ENCODE measurements at places on chromosomes 12 and 14. TPM values are rescaled to one million over a fixed set of nuclear protein-coding genes. Genes with fewer than 3 reads are reported as not detected.

The SRSF9 gene
- 88.7 TPM for total RNA-seq

The VRTN gene
- total RNA-seq: not detected

The PTPRQ gene
- 7.9 TPM for total RNA-seq

The CLEC4C gene
- total RNA-seq: not detected

The EPYC gene
- not detected for total RNA-seq

The GPD1 gene
- 689 TPM for total RNA-seq

The DAZAP2 gene
- 277 TPM for total RNA-seq

The GPRC5D gene
- not detected for total RNA-seq

The C12orf54 gene
- total RNA-seq: not detected

The IFNG-AS1 gene
- total RNA-seq: not detected

The SERPINA1 gene
- 92.4 TPM for total RNA-seq

The ABCC9 gene
- 64.2 TPM for total RNA-seq

The TESPA1 gene
- total RNA-seq: 3.6 TPM

The ISCA2 gene
- 9.0 TPM for total RNA-seq

The ANKS1B gene
- 26.4 TPM for total RNA-seq

The DCN gene
- 2,092 TPM for total RNA-seq

The EXOC3L4 gene
- total RNA-seq: 1.3 TPM

The RPGRIP1 gene
- total RNA-seq: 1.2 TPM

The GPR68 gene
- total RNA-seq: 0.36 TPM

The PCBP2 gene
- total RNA-seq: 666 TPM

The ZNF384 gene
- 36.7 TPM for total RNA-seq

The TMEM260 gene
- 14.4 TPM for total RNA-seq

The HOTAIR gene
- 0.32 TPM for total RNA-seq

The PRICKLE1 gene
- total RNA-seq: 10.9 TPM

Data from omental fat pad (tissue), 4 donors.